ENCODE measurements at places on chromosomes 16 and 17.

GRCh38 chr16:84692451-84693214, 7.2 kb upstream of the USP10 start:
- DNase-seq = no peak

GRCh38 chr16:77331802-77332586, 102.8 kb downstream of the ADAMTS18 start:
- no peak for DNase-seq

DNA sequence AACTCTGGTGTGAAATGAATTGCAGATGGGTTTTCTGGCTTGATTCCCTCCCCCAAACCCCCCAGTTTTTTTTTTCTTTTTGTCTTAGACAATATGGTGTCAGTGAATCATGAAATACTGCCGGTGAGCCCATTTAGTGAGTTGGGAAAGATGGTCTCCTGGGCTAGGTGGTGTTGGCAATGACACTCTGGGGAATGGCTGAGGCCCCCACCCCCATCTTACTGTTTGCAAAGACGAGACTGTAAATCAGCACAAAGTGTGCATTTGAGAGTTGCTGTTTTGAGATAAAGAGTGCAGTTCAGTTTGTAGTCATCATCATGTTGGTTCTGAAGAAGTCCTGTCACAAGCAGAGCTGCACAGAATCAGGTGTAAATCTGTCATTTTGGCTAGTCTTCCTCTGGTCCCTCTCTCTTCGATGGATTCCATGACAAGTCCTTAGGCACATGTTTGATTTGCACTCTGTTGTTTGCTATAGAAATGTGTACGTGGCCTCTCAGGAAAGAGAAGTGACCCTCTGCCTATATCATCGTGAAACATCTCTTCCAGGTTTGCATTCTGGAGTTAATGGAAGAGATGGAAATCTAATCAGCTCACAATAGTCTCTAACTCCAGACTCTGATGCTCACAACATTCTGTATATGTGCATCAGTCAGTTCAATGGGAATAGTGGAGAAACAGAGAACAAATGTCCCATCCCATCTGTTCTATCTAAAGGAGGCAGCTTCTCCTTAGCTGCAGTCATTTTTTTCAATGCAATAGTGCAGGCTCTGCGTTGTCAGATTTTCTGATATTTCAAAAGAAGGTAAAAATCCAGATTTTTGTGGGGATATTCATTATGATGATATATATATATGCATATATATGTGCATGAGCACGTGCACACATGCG, 34.6 kb downstream of the RBFOX1 start:
- no peak for DNase-seq

DNA sequence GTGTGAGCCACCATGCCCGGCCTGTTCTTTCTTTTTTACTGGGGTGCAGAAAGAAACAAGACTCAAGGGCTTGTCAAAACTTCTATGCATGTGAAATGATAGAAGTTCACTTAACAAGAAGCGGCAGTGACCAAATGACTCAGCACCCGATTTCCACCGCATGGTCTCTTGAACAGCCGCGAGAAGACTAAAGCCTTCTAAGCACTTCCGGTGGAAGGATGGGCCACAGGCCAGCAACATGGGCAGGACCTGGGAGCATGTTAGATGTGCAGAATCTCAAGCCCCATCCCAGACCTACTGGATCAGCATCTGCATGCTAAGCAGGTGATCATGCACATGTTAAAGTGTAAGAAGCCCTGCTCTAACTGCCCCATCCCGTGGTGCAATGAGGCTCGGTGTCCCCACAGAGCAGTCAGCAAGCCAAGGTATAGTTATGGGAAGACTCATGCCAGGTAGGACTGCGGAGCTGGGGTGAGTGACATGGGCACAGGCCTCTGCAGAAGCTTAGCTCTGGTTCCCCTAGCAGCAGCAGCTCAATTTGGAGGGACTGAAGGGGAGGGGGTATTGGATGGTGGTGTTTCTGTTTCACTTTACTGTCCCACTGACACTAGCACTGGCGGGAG, 88.5 kb upstream of the HNF1B start:
- no peak for DNase-seq

GRCh38 chr17:40363111-40363827, 1.3 kb downstream of the GJD3 start:
- peak; percentile 43 for DNase-seq

- DNase-seq = peak; percentile 69
These were observed 167.1 kb downstream of the CCDC182 start for GRCh38 chr17:57577751-57578607.

- DNase-seq = peak; percentile 16
These were observed 25.3 kb upstream of the KSR1 start for GRCh38 chr17:27430882-27431491.

GRCh38 chr16:779561-779960, 8.6 kb downstream of the RPUSD1 start:
- no peak for DNase-seq
